ENCODE measurements at places on chromosomes 1 and 21.

GRCh38 chr1:22174446-22175220 lies 31.7 kb upstream of the WNT4 start:
- no peak for DNase-seq

GRCh38 chr1:203527013-203527412 lies 33.1 kb downstream of the OPTC start:
- no peak for DNase-seq

- DNase-seq: no peak
Observed at GRCh38 chr1:229035054-229035747, 235.7 kb upstream of the RAB4A start.

GRCh38 chr1:65063025-65063424 lies 85.0 kb upstream of the AK4 start:
- no peak for DNase-seq

- DNase-seq: no peak
Observed at GRCh38 chr1:34360574-34360973, 183.9 kb downstream of the C1orf94 start.

- no peak for DNase-seq
Observed at GRCh38 chr21:37987668-37988067, 71.4 kb upstream of the KCNJ6 start.
